Activated CD4-positive, CD25-positive, alpha-beta regulatory T cell treated with anti-CD3 and anti-CD28 coated beads, Interleukin-2, amount 50 U/mL, for 16 hours (primary cell): ENCODE measurements at places on chromosomes 16 and 17.
A peak's percentile ranks its signal among the peaks of the same experiment; 100 is the strongest.

- no peak for DNase-seq
Measured at GRCh38 chr17:47644324-47644723, 5.4 kb upstream of the KPNB1 start.

GRCh38 chr16:50335196-50335958 lies 33.4 kb downstream of the BRD7 start:
- no peak for DNase-seq

DNA sequence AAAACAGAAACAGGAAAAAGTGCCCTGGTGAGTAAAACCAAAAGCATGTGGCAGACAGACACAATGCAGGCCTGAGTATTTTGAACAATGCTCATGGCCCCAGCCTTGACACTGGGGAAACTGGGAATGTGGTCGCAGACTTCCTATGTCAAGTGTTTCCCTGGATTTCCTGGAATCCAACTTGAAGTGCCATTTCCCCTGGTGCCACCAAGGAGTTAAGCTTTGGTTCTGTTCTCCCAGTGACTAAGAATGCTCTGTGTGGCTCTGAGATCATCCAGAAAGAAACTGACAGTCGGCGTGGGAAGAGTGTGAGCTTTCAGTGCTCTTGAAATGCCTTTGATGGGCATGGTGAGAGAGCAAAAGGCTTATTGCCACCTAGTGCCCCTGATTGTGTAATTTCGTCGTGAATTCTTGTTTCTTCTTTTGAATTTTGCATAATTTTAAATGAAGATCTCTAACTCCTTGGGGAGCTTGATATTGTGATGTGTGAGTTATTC lies 96.0 kb downstream of the YPEL2 start:
- DNase-seq = peak; percentile 4

DNA sequence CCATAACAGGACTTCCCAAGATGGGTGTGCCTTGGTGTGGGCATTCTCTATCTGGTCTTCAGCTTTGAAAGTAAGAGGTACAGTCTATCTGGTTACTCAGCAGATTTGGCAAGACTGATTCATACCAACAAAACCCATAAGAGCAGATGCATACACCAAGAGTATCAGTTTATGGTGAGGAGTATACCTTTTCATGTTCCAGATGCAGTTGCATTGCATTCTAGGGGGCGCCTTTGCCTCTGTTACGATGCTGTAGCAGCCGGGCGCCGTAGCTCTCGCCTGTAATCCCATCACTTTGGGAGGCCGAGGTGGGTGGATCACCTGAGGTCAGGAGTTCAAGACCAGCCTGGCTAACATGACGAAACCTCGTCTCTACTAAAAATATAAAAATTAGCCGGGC lies 31.1 kb upstream of the CARMIL2 start:
- no peak for DNase-seq

GRCh38 chr17:78842881-78843565 lies 2.4 kb upstream of the USP36 start:
- peak; percentile 13 for DNase-seq

DNA sequence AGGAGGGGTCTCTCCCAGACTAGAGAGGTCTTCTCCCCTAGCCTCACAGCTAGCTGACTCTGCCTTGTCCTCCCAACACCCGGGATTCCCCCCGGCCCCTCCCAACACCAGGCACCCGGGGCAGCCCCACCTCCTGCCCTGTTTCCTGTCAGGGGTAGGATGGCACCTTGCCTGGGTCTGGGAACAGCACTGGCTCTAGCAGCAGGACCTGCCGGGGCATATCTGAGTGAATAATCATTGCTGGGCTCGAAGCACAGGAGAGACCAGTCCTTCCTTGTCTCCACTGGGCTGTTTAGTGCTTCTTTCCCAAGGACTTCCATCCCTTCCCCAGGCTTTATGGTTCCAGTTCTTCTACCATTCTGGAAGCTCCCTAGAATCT lies 25.7 kb downstream of the MINK1 start:
- DNase-seq = no peak

- DNase-seq = no peak
Measured at GRCh38 chr16:70752426-70752825, 48.5 kb downstream of the VAC14 start.

GRCh38 chr16:10136916-10137315 lies 45.3 kb downstream of the GRIN2A start:
- no peak for DNase-seq

GRCh38 chr17:68731465-68731864 lies 130.3 kb upstream of the FAM20A start:
- DNase-seq = no peak

- DNase-seq = no peak
Measured at GRCh38 chr16:4032768-4033167, 83.5 kb downstream of the ADCY9 start.

- DNase-seq = no peak
Measured at GRCh38 chr16:57711993-57712392, 17.4 kb downstream of the DRC7 start.
